GM04504 (cell line): ENCODE measurements at places on chromosomes 2 and 18.

DNA sequence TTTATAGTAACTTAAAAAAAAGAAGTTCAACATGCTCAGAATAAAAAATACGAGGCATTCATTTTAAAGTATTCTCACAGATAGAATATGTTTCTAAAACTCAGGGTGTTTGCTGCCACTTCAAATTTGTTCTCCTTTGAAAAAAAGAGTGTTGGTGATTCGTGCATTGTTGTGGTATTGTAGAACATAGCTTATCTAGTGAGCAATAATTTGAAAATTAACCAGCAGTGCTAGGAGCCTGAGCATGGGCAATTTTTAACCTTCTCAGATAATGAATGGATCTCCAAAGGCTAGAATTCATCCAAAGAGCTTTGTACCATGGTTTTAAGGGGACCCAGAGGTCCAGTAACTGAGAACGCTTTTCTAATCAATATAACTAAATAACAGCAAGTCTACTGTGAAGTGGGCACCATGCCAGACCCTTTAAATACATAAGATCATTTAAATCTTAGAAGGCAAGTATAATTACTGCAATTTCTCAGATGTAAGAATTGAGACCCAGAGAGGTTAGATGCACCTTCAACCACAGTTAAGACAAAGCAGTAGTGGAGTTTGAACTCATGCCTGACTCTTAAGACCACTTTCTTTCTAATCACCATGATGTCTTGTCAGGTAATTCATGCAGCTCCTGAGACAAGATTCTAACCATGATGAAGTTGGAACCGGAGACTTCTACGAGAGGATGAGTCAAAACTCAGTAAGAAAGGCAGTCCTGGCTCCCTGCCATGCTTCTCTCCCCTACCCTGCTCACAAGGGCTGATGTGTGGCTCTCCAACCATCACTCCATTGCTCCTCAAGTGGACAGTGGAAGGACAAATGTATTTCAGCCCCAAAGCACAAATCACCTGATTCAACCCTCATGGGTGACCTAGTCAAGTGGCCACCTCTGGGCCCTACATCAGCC lies 3.4 kb downstream of the CYRIA start:
- DNase-seq = no peak

GRCh38 chr2:146741260-146741659 lies 1103.6 kb upstream of the ACVR2A start:
- DNase-seq = no peak

DNA sequence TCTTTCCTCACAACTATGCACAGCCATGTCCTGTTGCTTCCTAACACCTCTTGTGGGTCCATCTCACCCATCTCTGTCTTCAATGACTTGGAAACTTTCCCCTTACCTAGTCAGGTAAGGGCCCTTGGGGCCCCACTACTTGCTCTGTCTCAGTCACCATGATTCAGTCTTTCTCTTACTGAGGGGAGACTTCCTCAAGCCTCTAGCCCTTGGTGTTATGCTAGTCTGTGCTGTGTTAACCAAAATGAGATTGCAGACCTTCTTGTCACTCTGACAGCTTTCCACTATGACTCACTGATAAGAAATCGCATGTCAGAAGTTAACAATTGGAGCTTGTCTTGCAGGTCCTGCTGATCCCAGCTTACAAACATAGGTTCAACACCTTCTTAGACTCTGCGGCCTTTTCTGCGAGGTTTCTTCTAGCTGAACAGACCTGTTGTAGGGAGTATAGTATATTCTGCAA lies 65.3 kb downstream of the WDR75 start:
- no peak for DNase-seq

- peak; percentile 69 for DNase-seq
These were observed 18.1 kb downstream of the ARHGAP28 start for GRCh38 chr18:6747646-6748045.

GRCh38 chr2:177255227-177255601 lies 9.3 kb downstream of the NFE2L2 start:
- DNase-seq = no peak

DNA sequence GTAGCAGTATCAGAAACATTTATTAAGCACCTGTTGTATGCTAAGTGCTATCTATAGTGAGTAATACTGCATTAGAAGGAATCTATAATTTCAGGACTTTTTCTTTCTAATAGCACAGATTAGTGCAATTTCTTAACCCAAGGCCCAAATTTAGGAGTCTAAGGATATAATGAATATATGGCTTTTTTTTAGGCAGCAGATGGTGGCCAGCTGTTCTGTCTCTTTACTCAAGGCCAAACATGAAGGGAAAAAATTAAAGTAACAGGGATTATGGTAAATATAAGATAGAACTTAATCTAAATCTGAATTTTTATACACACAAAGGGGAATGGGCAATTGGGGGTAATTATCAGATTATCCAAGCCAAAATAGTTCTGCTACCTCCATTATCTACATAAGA lies 230.6 kb upstream of the SP5 start:
- DNase-seq = no peak

- DNase-seq = no peak
These were observed 687.8 kb upstream of the DDX18 start for GRCh38 chr2:117126656-117127055.

DNA sequence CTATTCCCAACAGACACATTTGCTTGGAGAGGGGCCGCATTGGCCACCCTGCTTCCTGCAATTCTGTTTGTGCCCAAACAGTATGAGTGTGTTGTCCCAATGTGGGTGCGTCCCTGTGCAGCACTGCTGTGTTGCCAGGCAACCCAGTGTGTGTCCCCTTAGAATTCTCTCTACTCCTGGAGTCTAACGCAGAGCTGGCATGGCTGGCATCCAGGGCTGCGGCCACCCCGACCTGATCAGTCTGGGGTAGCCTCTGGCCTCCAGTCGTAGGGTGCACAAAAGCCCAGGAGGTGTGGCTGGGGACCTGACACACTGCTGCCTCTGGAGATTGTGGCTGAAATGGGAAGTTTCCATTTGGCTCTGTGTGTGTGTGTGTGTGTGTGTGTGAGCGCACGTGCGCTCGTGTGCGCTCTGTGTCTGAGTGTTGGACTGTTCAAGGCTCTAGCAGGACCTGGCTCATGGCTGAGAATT lies 48.0 kb downstream of the TEX44 start:
- DNase-seq = no peak

GRCh38 chr18:36188916-36189315 lies 1.6 kb downstream of the MOCOS start:
- no peak for DNase-seq

GRCh38 chr2:186365406-186365805 lies 120.7 kb upstream of the ZC3H15 start:
- no peak for DNase-seq

DNA sequence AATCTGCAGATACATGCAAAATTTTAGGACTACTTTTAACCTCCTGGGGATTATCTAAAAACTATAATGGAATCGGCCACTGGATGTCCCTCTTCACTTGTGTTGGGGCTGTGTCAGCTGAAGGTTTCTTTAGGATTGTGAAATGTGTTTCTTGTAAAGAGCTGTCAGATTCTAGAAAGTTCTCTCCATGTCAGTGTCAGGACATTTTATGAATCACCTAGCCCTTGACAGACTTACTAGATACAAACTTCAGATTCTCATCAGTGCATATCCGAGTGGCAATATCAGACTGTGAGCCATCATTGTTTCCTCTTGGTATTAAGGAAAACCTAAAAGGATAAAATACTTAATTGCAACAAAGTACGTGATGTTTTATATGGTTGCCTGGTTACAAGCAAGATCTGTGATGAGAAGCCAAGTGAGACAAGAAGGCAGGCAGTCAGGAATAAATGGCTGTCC lies 107.3 kb downstream of the CPS1 start:
- DNase-seq = peak; percentile 4

- no peak for DNase-seq
These were observed 116.7 kb downstream of the PID1 start for GRCh38 chr2:229154381-229154780.

DNA sequence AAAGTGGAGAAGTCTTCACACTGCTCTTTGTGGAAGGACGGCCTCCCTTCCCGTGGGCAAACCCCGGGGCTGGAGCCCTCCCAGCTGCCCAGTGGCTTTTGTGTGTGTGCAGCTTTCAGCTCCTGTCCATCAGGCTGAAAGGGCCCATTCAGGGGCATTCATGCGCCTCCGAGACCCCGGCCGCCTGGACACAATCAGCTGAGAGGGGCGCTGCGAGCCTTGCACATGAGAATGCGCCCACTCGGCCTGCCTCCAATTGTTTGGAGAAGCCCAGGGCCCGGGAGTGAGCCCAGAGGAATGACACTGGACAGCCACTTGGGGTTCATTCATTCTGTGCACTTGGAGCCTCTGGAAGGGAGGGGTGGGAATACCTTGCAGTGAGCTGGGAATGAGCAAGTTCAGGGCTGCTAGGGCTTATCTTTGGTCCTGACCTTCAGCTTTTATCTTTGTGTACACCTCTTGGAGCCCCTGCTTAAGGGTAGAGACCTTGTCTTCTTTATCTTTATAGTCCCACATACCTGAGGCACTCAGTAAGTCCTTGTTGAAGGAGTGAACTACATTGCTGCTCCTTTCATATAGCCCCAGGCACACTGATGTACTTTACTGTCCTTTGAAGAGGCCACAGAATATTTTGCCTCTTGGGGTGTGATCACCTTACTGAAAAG lies 56.5 kb downstream of the TCF7L1 start:
- DNase-seq = no peak

GRCh38 chr2:242054406-242054805 lies 184.9 kb downstream of the RTP5 start:
- no peak for DNase-seq

GRCh38 chr2:184154438-184154837 lies 443.9 kb upstream of the ZNF804A start:
- no peak for DNase-seq

DNA sequence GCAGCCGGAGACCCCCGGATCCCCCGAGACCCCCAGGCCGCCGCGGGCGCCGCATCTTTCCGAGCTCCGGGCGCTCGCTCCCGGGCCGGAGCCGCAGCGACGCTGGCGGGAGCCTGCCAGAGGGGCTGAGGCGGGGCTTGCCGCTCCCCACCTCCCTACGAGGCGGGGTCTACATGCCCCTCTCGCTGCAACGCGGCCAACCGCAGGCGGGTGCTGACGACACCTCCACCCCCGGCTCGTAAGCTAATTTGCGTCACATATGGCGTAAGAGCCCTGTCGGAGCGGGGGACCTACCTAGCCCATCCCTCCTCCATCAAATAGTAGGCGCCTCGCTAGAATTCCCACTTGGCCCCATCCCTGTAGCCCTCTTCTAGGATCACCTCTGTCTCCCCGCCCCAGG lies at the start of gene PTPRN:
Gene PTPRN (minus strand): TSS at position 124 of the 400 bp plus-strand sequence. CDS start 69 bp downstream, at position 55.
- DNase-seq = no peak

DNA sequence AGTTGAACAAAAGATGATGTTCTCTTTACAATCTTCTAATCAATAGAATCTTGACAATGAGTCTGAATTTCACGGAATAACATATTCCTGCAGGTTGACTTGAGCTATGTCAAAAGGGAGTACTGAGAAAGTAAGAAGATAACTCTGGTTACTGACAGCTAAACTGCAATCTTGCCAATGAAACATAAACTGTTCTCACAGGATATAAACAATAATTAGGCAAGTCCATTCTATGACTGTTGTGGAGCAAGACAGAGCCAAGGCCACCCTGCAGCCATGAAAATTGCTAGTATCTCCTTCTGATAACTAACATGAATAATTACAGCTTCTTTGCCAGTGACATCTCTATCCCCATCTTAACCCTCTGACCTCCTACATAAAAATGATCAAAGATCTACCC lies 6.3 kb upstream of the RPRD1A start:
- no peak for DNase-seq

DNA sequence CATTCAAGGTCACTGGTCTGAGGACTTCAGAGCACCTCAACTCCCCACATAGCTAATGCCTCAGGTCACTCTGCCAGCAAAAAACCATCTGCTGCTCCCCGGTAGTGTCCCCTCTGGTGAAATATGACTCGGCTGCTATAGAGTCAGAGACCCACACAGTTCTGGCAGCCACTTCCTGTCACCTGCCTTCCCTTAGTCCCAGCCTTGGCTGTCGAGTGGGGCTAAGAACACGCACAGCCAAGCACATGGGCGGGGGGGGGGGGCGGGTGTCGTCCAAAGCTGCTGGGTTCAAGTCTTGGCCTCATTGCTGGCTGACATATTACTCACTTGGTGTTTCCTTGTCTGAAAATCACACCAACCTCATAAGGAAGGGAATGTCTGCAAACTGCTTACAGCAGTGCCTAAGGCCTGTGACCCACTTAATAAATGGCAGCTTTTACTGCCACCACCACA lies 37.5 kb downstream of the POLR1A start:
- no peak for DNase-seq

- no peak for DNase-seq
These were observed 460.8 kb upstream of the HS6ST1 start for GRCh38 chr2:128779301-128780095.

DNA sequence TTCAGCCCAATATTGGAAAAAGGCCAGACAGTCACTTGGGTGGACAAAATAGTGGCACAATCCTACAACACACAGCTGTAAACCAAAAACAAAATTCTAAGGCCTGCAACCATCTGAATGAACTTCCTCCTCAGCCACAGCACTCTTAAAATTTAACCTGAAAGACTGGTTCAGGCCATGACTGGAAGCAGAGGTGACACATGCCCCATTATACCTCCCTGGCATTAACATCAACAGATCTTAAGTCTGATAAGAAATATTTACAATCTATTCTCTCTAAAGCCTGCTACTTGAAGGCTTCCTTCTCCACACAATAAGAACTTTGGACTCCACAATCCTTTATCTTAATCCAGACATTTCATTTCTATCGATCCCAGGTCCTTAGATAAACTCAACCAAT lies 192.4 kb upstream of the LRP1B start:
- no peak for DNase-seq

GRCh38 chr18:61076986-61077385 lies 256.2 kb upstream of the CDH20 start:
- no peak for DNase-seq

GRCh38 chr2:33062665-33063250 lies 116.0 kb downstream of the LTBP1 start:
- no peak for DNase-seq

DNA sequence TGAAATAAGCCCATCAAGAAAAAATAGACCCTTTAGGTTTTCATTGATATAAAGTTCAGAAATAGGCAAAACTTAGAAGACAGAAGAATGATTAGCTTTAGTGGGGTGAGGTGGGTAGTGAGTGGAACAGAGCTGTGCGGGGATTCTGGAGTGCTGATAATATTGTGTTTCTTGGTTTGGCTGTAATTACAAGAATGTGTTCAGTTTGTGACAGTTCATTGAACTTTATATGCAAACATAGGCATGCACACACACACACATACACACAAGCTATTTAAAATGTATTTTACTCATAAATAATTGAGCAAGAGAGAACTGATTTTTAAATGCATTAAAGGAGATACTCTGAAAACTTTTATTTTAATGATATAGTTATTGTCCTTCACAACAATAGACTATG lies 17.1 kb downstream of the ARHGAP15 start:
- no peak for DNase-seq

DNA sequence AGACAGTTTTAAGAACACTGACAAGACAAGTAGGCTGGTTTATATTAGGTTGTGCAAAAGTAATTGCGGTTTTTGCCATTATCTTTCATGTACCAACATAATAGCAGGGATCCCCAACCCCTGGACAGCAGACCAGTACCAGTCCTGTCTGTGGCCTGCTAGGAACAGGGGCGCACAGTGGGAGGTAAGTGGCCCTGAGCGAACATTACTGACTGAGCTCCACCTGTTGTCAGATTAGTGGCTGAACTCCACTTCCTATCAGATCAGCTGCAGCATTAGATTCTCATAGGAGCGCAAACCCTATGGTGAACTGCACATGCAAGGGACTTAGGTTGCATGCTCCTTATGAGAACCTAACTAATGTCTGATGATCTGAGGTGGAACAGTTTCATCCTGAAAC lies 921.9 kb downstream of the CCDC85A start:
- no peak for DNase-seq
